Stimulated activated CD4-positive, alpha-beta T cell treated with anti-CD3 and anti-CD28 coated beads, Interleukin-2, amount 100 ng/mL, for 24 hours (primary cell): ENCODE measurements at places on chromosomes 2 and 18.
A peak's percentile ranks its signal among the peaks of the same experiment; 100 is the strongest.

DNA sequence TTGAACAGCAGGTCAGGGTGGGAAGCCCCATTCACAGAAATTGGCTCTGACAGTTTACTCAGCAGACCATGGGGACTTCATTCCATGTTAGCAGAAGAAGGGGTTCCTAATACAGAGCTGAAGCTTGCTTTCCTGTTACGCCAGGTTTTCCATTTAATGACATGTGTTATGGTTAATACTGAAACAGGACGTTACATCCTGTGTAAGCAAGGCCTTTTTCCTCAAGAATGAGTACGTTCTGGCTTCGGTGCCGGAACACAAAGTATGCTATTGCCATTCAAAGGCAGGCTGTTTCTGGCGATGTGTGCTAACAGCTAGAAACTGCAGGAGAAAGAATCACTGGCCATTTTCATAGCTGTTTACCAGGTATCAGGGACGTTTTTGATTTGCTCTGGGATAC lies 190.4 kb downstream of the SNTG2 start:
- no peak for DNase-seq

DNA sequence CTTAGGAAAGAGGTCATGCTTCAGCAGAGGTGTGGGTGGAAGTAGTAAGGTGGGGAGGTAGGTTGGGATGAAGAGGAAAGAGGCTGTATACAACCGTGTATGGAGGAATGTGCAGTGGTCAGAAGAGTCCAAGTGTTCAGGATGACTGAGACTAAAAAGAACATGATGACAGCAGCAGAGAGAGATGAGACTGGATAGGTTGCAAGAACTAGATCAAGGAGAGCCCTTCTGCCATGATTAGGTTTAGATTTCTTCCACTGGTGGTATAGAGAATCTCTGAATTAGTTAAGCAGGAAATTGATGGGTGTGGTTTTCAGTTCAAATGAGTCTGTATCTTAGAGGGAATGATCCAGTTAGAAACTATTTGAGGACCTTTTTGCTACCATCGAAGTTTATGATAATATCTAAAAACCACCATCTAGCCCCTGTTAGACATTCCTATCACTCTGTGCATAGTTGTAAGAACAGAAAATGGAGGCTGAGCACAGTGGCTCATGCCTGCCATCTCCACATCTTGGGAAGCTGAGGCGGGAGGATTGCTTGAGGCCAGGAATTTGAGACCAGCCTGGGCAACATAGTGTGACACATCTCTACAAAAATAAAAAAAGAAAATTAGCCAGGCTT lies 221.0 kb downstream of the LTBP1 start:
- no peak for DNase-seq

DNA sequence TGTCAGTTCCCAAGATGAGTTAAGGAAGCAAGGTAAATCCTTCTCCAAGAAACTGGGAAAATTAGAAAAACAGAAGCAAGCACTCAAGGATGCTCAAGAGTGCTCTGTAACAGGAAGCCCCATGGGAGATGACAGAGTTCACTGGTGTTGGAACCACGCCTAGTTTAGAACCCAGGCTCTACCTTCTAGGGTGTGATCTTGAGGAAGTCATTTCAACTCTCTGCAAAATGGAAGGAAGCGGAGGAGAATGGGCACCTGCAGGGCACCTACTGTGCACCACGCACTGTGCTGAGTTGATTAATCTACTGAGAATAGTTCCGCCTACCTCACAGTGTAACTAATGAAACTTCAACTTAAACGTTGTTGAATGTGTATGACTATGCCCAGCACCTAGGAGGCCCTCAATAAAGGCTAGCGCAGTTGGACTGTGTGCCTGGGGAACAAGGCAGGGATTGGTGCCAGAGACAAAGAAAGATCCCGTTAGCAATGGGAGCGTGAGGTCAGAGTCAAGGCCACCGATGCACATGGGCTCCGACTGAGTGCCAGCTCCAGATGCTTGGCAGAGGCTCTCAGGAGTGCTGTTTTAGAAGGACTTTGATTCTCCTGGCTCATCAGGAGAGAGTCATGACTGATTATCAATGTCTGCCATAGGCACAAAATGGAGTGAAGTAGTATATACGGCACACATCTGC lies 93.7 kb downstream of the MAPK4 start:
- DNase-seq = no peak

DNA sequence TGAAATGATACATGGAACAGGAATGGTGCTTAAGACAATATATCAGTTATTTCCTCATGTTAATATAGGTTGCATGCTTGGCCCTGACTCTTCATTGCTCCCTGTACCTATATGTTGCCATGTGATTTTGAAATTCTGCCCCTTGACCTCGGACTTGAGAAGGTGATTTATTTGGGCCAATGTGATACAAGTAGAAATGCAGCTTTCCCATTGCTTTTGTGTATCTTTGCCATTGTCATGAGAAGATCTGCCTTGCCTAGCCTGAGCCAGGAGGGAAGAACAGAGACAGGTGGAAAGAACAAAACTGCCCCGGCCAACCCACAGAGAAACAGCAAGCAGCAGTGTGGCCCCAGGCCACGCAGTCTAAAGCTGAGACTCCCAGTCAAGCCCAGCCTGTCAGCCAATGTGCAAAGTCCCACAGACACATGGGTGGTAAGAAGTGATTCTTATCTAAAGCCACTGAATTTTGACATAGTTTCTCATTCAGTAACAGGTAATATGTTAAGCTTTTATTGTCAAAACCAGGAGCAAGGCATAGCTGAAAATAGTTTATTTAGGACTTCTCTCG lies 245.7 kb upstream of the RND3 start:
- no peak for DNase-seq

DNA sequence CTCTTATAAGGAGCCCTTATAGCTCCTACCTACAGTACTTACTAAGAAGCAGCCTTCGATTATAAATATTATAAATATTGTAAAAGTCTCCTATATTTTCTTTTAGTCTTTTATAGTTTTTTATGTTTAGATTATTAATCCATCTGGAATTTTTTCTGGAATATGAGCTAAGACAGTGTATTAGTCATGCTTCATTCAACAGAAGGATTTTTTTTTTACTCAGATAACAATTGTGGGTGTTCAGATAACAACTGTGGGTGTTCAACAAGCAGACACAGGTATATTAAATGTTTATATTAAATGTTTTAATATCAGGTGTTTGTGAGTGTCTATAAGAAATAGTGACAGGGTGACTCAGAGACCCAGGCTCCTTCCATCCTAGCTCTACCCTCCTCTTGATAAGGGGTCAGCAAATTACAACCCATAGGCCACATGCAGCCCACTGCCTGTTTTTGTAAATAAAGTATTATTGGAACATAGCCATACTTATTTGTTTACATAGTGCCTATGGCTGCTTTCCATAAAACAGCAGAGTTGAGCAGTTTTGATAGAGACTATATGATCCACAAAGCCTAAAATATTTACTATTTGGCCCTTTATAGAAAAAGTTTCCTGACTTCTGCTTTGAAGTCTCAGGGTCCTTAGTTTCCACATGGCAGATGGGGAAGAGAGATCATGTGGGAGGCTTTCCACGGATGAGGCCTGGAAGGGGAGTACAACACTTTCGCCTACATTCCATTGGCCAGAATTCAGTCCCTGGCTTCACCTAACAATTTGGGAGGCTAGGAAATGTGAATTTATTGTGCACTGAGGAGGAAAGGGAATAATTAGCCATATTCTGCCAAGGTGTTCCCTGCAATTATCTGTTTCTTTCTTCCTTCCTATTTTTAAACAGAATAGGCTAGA lies 4.3 kb upstream of the SPATS2L start:
- DNase-seq = no peak

DNA sequence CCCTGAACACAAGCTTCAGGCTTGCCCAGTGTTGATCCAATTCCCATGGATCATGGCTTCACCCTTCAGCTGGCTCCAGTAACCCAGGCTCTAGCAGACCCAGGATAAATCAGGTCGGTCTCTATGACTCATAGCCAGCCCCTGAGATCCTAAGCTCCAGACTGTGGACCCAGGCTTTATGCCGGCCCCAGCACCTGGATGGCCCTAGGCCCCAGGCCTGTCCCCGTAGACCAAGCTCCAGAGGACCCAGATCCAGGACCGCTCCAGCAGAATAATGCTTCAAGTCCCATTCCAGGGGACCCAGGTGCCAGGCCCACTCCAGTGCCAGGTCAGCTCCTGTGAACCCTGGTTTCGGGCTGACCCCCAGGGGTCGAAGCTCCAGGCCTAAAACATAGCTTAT lies 1589.9 kb upstream of the DDX18 start:
- DNase-seq = no peak

GRCh38 chr2:16890081-16890480 lies 224.4 kb upstream of the CYRIA start:
- DNase-seq = no peak

- no peak for DNase-seq
Measured at GRCh38 chr2:49840428-49840975, 686.2 kb upstream of the FSHR start.

DNA sequence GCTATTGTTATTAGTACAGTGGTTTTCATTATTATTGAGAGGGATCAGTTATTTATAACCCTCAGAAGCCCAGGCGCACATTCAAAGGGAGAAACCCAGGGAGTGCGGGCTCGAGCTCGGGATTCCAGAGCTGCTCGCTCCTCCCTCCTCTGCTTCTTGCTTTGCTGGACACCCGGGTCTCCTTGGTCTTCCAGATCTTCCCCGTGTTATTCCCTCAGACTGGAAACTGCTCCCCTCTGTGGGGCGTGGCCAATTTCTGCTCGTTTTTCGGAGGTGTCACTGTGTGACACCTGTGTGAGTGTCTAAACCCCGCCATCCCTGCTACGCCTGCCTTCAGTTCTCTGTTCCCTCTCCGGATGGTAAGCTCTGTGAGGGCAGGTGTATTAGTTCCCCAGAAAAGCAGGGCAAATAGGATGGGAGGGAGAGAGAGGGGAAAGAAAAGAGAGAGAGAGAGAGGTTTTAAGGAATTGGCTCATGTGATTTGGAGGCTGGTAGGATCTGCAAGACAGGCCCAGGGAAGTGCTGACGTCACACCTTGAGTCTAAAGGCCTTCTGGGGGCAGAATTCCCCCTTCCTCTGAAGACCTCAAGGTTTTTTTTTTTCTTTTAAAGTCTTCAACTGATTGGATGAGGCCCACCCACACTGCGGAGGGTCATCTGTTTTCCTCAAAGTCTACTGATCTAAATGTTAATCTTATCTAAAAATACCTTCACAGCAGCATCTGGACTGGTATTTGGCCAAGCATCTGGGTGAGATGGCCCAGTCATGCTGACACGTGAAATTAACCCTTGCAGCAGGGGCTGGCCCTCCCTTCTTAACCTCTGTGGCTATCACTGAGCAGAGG lies 457.3 kb upstream of the ID2 start:
- DNase-seq = no peak

- no peak for DNase-seq
Measured at GRCh38 chr18:59063912-59064311, 75.8 kb upstream of the SEC11C start.

DNA sequence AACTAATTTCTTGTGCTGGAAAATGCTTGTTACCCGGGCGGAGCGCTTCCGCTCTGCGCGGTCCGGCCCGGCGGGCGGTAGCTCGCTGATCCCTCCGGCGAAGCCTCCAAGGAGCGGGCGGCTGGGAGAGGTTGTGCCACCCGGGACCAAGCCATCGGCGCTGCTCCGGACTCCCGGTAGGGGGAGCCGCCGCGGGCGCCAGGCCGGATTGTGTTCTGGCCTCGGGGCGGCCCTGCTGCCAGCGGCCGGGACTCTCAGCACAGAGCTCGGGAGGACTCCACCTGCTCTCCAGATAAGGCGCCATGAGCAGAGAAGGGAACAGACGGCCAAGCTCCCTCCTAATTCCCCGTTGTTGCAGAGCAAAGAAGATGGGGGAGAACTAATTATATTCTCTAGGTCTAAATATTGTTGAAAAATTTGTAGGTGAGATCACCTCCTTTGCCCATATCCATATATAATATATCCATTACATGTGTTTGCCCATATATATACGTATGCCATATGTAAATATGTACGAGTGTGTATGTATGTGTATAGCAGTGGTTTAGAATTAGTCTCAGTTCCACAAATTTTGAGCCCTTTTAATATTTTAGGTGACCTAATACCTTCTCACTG lies 13.8 kb upstream of the SATB2 start:
- peak; percentile 64 for DNase-seq

DNA sequence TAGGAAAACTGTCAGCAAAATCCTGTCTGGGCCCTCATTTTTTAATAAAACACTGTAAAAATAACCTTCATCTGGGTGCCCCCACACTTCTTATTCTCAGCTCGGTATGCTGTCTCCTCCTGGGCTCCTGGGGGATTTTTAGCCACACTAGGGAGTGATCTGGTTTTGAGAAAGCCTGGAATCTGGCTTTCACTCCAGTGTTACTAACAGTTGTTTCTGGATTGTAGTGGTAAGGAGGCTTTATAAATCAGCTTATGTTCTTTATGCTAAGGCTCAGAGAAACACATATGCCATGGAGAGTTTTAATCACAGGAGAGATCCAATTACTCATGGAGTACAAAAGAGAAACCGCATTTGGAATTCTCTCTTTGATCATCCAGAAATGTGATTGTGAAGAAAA lies 744.3 kb upstream of the SOX11 start:
- no peak for DNase-seq

DNA sequence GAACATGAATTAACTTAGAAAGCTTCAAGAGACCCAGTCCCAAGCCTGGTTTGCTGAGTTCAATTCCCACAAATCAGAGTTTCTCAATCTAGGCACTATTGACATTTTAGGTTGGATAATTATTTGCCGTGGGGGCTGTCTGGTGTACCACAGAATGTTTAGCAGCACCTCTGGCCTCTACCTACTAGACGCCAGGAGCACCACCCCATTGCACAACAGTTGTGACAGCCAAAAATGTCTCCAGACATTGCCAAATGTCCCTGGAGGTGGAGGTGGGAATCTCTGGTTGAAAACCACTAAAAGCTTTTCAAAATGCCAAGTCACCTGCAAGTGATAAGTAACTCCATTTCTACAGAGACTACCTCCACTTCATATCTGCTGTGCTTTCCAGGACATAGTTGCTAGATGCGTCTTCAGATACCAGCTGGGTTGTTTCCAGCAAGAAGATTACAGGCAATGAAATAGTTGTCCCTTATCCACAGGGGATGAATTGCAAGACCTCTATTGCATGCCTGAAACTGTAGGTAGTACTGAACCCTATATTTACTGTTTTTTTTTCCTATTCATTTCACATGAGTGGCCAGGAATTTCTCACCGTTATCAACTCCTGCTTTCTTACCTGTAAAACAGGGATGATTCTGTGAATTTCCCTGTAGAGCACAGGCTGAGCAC lies 554.3 kb downstream of the ZEB2 start:
- no peak for DNase-seq

- no peak for DNase-seq
Measured at GRCh38 chr2:43905871-43906270, 67.1 kb downstream of the ABCG8 start.

GRCh38 chr2:238509151-238509835 lies 82.6 kb downstream of the ASB1 start:
- no peak for DNase-seq
